ENCODE measurements at places on chromosomes 2 and 18.

DNA sequence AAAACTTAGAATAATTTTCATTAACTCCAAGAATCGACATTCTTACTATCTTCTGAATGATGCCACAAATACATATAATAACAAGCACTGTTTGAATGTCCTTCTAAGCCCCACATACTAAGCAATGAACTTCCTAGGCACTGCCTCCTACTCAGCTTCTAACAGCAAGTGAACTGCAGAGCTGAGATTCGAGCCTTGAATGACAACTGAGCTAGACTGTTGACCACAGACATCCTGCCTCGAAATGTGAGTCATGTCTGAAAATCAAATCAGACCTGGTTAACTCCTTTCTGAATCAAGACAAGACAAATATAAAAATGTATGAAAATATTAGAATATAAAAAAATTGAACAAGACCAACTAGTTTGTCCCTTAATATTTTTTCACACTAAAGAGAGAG lies 108.1 kb downstream of the MYT1L start:
- no peak for DNase-seq

- no peak for DNase-seq
These were observed 44.9 kb downstream of the AQP12A start for GRCh38 chr2:240736281-240737250.

- no peak for DNase-seq
These were observed 98.6 kb downstream of the HDAC4 start for GRCh38 chr2:239302083-239302807.

DNA sequence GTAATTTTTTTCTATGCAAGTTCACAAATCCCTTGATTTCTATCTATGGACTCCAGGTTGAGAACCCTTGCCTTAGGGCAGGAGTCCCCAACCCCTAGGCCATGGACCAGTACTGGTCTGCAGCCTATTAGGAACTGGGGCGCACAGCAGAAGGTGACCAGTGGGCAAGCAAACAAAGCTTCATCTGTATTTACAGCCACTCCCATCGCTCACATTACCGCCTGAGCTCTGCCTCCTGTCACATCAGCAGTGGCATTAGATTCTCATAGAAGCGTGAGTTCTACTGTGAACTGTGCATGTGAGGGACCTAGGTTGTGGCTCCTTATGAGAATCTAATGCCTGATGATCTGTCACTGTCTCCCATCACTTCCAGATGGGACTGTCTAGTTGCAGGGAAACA lies 70.2 kb upstream of the SMAD2 start:
- no peak for DNase-seq

DNA sequence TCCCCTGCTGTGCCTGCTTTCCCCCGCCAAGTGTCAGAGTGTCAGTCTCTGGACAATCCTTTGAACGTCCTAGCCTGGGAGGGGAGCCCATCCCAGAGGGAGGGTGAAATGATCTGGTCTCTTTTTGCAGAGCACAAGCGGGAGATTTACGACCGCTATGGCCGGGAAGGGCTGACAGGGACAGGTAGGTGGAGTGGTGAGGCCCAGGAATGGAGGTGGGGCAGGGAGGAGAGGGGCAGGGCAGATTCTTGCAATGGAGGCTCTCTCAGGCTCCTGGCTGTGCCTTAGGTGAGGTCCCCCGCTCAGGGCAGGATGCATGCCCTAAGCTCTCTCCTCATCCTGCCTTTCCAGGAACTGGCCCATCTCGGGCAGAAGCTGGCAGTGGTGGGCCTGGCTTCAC lies 2.4 kb downstream of the DNAJB2 start:
- DNase-seq: no peak

DNA sequence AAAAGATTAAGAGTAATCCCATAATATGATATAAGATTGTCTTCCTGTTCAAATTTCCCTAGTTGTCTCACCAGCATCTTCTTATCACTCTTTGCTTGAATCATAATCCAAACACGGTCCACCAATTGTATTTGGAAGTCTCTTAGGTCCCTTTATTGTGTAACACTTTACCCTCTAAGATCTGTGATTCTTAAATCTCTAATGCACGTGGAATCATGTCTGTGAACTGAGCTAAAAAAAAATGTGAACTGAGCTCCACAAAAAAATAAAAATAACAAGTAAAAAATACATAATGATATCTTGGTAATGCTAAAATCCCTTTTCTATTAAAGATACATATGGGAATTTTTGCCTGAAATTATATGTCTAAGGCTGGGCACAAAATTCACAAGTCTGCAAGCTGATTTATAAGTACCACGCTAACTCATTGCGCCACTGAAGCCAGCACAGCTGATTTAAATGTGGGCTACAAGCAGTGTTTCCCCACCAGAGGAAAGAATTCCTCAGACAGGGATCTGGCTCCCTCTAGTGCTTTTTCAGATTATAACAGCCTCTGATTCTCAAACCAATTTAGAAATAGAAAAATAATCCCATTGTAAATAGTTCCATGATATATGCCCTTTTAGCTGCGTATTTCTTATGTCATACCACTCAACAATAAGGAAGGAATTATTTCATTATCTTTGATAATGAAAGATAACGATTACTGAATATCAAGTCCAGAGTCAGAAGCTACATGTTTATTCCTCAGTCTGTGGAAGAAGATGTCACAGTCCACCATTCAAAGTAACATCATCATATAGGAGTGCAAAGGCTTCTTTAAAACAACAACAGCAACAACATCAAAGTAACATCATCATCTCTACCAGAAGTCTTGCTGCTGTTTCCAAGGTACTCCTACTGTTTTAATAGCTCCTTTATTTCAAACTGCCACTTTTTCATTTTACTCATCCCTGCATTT lies 22.9 kb downstream of the RBM43 start:
- DNase-seq: peak; percentile 89

GRCh38 chr2:133525613-133526529 lies 42.4 kb downstream of the NCKAP5 start:
- DNase-seq: no peak

DNA sequence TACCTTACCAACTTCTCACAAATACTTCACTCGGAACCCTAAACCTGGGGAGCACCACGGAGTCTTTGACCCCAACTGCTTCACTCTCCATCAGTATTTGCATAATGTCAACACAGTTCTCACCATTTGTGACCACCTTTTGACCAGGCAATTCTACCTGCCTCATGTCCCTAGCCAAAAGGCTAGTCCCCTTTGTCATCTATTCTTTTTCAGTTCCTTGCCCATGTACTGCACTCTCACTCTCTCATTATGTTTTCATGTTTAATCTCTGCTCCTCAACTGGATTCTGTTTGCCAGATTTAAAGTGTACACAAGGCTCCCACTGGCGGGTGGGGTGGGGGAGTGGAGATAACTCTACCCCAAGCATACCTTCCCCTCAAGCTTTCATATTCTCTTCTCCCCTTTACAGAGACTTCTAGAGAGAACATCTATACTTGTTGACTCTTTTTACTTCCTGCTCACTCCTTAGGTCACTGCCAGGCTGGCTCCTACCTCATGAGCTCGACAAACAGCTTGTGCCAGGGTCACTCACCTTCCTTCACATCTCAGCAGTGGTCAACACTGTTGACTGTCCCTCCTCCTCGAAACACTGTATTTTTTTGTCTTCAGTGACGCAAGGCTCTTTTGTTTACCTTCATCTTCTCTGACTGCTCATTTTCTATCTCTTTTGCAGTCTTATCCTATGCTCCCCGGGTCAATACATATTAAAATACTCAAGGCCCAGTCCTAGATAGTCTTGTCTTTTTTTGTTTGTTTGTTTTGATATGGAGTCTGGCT lies 88.7 kb upstream of the MAP4K3 start:
- no peak for DNase-seq

- no peak for DNase-seq
These were observed 11.0 kb upstream of the UBE2F start for GRCh38 chr2:237955640-237956401.

GRCh38 chr2:25822190-25823117 lies 55.8 kb downstream of the ASXL2 start:
- DNase-seq: no peak

Data from IMR-90 (cell line).